Type B pancreatic cell (in vitro differentiated cells): ENCODE measurements at places on chromosomes 2 and 18.

GRCh38 chr2:18860179-18860578 lies 270.8 kb upstream of the NT5C1B start:
- DNase-seq = no peak

DNA sequence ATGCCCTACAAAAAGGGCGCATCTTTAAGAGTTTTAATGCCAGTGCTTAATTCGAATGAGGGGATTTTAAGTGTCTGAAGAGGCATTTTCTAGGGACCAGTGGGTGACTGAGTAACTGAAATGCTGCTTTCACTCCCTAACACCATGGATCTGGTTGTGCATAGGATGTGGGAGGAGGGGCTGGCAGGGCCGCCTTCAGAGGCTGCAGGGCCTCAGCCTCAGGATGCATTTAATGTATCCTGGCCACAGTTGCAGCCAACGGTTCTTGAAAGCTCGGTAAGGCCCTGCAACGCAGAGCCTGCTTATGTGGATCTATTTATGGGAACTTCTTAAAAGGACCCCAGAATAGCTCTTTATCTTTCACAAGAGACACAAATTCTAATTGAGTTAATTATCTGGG lies 25.8 kb upstream of the IL18RAP start:
- DNase-seq = no peak

- no peak for DNase-seq
Measured at GRCh38 chr18:22741318-22741717, 191.8 kb upstream of the RBBP8 start.

DNA sequence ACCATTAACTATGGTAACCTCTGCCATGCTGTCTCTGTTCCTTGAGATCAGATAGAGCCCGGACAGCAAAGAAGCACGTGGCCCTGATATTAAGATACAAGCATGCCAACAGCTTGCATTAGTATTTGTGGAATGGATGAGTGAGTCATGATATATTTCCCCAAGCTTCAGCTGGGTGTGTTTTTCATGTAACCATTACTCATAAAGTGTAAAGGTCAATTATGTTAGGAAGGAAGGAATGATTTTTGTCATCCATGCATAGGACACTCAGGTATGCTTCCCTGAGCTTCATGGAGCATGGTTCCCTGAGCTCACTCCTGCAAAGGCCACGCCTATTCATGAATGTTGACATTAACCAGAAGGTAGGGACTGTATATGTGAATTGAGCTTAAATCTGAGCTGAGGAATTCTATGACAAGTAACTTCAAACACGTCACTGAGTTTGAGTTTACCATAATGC lies 74.6 kb downstream of the ARL4C start:
- DNase-seq = no peak

DNA sequence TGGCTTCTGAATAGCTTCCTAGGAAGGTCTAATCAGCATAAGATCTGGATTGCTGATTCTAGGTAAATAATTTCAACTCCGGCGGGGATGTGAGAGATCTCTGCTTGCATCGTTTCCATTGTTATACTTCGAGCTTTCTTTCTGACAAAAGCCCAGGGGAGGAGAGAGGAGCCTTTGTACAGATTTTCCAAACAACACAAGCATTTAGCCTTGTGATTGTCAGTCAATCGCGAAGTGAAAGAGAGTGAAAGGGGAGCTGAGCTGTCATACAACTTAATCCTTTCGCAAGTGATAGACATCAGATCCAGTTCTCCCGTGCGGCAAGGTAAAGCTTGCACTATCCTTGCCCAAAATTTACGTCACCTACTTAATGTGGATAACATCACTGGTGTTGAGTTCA lies 26.2 kb downstream of the RALB start:
- no peak for DNase-seq

GRCh38 chr18:58541789-58542425 lies 87.0 kb downstream of the ALPK2 start:
- DNase-seq = no peak

- DNase-seq = no peak
Measured at GRCh38 chr2:119732601-119733164, 27.0 kb upstream of the PTPN4 start.

GRCh38 chr18:63249771-63250170 lies 69.8 kb downstream of the BCL2 start:
- DNase-seq = no peak

DNA sequence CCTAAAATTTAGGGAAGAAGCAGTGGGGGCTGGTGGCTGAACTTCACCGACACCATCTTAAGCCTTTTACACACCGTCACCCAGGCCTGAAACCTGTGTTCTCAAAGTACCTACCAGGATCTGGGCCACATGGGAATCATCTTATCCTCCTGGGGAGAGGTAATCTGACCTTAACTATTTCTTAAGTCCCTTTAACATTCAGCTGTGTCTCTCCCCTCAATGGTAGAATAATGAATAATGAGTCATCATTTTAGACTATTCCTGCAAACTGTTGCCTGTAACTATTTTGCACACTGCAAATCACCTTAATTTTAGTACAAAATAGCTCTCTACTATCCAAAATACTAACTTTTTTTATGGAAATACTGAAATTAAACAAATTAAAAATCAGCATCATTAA lies 149.4 kb upstream of the KLF7 start:
- DNase-seq = no peak

DNA sequence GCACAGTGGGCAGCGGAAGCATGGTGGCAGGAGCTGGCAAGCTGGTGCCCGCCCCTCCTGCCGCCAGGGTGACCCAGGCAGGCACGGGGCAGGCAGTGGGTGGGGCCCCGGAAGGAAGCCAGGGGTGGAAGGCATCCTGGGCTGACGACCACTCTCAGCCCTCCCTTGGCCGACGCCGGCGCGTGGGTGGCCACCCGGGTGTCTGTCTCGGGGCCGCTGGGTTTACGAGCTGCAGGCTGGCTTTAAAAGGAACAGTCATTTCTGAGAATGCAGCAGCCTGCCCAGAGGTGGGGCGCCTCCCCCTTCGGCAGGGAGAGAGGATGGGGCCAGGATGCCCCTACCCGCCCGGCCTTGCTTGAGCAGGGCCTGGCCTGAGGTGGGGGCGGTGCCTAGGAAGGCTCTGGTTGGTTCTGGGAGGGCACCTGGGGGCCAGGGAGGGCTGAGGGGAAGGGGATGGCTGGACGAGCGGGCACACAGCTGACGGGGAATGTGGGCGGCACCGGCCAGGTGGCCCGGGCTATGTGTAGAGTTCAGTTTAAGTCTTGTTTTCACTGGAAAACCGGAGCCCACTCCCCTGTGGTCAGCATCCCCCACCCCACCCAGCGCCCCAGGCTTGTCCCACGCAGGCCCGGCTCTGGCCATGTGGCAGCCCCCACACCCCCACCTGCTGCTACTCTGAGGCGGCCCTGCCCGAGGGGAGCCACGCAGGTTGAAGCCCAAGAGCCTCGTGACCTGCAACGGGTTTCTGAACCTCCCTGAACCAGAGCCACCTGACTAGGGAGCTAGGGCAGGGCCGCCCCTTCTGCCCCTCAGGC lies 6.3 kb downstream of the BOK start:
- no peak for DNase-seq

DNA sequence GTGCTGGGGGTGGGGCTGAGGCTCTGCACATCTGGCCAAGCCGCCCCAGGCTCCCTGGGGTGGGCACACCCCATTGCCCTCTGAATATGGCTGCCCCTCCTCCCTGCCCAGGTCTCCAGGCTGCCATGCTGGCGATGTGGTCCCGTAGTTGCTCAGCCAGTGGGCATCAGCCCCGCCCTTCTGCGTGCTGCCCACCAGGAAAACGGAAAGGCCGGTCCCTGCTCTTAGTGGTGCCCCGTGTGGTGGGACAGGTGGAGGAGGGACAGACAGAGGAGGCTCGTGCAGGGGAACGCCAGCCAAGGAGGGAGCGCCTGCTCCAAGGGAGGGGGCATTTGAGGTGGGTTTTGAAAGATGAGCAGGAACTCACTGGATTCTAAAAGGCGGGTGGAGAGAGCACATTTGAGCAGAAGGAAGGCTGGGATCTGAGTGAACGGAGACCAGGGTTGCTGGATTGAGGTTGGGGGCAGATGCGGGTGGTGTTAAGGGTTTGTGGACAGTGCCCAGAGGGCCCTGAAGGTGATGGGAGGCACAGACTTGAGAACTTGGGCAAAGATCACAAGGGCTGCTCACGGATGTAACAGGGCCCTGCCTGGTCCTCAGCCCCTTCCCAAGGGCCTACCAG lies 6.7 kb upstream of the B3GNT7 start:
- DNase-seq = no peak

GRCh38 chr2:60317034-60317386 lies 236.4 kb downstream of the BCL11A start:
- DNase-seq = no peak

DNA sequence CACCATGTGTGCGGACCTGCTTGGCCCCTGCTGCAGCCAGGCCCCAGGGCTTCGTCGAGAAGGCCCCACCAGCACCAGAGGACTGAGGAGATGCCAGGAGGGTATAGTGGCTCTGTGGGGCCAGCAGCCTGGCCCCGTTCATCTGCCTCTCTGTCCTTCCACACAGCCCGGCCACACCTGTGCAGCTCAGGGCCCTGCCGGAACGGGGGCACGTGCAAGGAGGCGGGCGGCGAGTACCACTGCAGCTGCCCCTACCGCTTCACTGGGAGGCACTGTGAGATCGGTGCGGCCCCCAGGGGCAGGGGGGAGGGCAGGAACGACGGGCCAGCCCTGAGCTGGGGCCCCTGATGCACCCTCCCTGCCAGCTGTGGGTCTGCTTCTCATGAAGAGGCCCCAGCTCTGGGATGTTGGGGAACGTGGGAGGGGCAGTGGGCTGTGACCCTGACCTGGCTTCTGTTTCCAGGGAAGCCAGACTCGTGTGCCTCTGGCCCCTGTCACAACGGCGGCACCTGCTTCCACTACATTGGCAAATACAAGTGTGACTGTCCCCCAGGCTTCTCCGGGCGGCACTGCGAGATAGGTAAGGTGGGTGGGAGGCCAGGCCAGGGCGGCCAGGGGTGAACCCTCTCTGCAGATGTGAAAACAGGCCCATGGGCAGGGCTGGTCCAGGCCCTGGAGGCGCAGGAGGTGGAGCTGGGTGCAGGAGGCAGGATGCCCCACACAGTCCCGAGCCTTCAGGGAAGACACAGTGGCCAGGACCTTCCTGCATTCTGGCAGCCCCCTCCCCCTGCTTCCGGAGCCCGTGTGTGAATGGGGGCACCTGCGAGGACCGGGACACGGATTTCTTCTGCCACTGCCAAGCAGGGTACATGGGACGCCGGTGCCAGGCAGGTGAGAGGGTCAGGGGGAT lies 50.3 kb downstream of the MTERF4 start:
- peak; percentile 62 for DNase-seq

DNA sequence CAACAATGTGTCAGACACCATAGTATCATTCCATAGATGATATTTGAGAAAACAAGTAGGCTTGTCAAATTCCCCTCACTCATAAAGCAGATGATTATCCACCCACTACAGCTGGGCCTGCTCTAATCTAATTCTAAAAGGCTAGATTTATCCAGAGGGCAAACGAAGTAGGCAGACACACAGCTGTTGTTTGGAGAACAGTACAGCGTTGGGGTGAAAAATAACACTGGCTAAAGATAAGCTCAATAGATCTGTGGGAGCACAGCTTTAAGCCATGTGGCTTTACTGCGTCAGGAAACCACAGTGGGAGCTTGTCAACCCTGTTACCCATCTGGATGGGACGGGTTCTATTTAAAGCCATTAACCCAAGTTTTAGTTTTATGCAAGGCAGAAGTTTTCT lies 48.9 kb upstream of the COBLL1 start:
- no peak for DNase-seq

DNA sequence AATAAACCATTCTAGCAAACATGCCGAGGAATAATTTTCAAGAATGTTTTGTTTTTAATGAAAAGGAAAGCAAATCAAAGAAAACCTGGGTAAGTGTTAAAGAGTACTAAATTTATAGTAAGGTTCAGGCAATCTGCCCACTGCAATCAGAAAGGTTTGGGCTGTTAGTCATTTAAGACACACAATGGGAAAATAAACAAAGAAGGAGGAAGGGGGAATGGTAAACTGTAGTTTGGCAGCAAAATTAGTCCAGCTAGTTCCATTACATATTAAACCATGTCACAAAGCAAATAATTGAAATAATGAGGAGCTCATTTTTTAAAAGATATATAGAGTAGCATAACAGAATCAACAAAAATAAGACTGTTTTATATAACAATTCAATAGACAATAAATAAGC lies 87.5 kb upstream of the COPS8 start:
- DNase-seq = no peak

GRCh38 chr2:217515615-217516309 lies 487.0 kb downstream of the TNS1 start:
- no peak for DNase-seq

DNA sequence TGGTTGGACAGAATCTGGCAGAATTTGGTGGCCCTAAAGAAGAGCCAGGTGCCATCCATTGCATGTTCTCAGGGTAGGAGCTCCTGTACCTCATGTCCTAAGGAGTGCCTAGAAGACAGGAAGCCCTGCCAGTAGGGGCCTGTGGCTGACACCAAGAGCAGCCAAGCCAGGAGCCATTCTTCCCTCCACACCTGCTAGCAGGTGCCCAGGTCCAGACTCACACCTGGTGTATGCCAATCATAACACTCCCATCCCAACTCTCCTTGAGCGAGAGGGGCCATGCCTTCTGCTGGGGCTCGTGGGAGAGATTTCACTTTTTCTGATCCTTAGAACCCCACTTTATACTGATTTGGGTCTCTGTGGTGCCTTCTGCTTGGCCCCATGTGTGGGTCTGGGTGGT lies 26.5 kb upstream of the TMEM37 start:
- DNase-seq = no peak

- no peak for DNase-seq
Measured at GRCh38 chr18:48408111-48408726, 964 bp downstream of the ZBTB7C start.

GRCh38 chr2:233263045-233263570 lies 11.6 kb downstream of the ATG16L1 start:
- DNase-seq = no peak

DNA sequence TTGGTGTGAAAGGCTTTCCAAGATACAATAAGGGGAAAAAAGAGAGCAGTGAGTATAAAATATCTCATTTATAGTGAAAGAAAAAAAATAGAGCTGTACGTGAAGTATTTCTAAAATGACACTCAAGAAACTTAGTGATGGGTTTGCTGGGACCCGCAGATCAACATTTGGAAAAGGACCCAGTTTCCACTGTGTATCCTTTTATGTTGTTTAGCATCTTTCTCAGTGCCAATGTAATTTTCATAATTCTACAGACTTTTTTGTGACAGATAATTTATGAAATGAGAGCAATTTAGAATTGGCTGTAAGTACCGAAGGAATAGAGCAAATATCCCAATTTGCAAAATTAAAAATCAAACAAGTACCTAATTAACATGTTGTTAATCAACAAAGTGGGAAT lies 116.9 kb downstream of the SH3BP4 start:
- no peak for DNase-seq

DNA sequence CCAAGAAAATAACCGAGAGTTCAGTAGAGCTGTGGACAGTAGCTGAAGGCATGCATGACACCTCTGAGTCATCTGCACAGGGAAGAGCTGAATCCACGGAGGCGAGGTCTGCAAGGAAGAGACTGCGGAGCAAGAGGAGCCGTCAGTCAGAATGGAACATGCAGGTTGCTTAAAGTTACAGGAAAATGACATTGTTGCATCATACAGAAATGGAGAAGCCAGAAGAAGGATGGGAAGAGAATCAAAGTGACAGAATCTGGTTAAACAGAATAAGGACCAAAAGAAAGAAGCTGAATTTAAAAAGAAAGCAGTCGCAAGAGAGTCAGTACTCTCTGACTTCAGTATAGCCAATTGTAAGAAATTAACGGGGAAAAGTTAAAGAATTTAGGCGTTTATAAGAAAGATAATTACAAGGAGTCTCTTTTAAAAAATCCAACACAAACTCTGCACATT lies 533.8 kb downstream of the ADCYAP1 start:
- no peak for DNase-seq

- DNase-seq = no peak
Measured at GRCh38 chr2:138090330-138090729, 126.1 kb downstream of the HNMT start.
